ENCODE measurements at places on chromosomes 4 and X.

GRCh38 chr4:137668885-137669545 lies 136.7 kb upstream of the PCDH18 start:
- DNase-seq = no peak

DNA sequence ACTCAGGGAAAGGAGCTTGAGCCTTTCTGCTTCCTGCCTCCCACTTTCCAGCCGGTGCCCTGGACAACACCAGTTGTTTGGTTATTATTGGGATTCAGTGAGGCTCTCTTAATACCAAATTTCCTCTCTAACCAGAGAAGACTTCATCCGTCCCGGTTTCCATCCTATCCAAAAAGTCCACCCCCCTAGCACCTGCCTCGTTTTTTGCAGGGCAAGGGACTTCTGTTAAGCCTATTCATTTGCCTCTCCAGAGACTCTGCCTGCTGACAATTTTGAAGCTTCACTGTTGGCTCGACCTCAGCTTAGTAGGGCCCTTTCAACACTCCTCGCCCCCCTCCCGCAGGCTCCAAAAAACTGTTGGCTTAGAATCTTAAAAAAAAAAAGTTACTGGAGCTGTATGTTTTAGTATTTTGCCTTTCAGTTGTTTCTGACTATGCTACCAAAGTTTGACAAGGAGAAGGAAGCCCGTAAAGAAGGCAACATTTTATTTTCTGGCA lies 779 bp upstream of the PRSS12 start:
- DNase-seq = no peak

DNA sequence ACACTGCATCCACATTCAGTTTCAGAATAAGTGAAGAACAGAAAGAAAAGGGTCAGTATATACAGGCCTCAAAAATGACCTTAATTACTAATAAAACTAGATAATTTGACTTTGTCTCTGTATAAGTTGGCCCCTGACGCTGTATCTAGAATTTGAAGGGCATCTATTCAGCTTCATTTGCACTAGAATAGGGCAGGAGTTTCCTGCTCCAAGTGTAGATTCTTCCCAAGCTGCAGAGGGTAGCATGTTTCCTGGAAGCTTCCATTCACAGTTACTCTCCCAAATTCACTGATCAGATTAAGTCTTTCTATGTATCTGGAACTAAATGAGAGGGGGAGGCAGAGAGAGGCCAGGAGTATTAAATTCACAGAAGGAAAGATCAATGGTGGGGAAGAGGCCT lies 90.9 kb downstream of the GC start:
- DNase-seq = no peak

DNA sequence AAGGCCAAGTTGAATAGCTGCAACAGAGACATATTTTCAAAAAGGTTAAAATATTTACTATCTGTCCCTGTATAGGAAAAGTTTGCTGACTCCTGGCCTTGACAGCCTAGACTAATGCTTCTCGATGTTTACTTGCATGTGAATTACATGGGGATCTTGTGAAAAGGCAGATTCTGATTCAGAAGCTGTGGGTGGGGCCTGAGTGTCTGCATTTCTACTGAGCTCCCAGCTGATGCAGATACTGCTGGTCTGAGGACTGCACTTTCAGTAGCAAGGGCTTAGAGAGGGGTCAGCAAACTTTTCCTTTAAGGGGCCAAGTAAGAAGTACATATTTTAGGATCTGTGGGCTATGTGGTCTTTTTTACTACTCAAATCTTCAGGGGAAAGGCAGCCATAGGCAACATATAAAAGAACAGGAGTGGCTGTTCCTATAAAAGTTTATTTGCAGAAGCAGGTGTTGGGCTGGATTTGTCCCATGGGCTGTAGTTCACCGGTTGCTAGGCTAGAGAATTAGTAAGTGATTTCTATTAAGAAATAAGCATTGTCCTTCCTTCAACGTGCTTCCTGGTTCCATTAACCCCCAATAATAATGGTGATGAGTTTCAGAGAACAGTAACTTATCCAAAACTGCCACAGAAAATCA lies 97.2 kb upstream of the PDE5A start:
- no peak for DNase-seq

DNA sequence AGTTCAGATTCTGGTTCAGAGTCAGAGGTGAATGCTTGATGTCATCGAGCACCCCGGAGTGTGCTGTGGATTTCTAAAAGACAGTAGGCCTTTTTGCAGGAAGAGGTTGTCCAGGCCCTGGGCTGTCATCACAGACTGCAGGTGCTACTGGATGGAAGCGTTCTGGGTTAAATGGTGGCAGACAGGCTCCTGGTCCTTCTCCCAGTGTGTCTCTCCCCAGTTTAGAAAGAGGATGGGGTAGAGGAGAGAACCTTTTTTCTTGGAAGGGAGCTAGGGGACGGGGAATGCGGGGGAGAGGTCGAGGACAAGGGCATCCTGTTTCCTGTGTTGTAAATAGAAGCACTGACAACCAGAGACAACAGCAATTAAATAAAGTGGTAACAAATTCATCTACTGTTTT lies 102.3 kb upstream of the NUDT6 start:
- DNase-seq = no peak

- no peak for DNase-seq
These were observed 1.3 kb upstream of the TIGD2 start for GRCh38 chr4:89109841-89110540.

- no peak for DNase-seq
These were observed 291.6 kb downstream of the CAMK2D start for GRCh38 chr4:113469926-113470325.

GRCh38 chrX:129139837-129140598 lies 383.3 kb downstream of the SMARCA1 start:
- DNase-seq = no peak

DNA sequence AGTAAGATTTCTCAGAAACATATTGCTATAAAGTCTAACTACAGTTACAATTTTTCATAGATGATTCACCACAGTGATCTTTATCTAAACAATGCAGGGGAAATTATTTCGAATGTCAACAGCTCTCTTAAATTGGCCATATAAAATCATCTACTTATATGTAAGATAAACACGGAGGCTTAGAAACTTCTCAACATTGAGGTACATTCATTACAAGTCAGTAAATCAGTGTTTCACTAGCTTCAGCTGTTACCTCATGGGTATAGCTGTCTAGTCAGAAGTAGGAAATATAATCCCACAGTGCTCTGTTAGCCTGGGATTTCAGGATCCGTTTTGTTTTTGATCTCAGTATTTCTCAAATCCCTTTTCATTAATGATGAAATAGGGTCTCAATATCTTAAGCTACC lies 43.2 kb downstream of the PCDH7 start:
- DNase-seq = no peak

DNA sequence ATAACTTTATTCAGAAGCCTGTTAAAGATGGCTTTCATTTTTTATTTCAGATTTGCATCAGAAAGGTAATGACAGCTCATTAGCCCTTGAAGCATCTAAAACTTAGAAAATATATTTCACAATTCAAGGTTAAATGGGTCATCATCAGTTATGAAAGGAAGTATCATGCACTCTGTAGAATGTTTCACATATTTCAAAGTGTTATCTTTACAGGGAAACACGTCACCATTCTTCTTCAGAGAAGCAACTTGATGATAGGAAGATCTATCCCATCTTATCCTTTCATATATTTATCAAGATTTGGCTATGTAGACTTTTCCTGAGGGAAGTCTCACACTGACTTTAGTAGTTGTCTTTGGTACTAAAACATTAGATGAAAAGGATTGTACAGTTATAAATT lies 277.8 kb downstream of the TENM3 start:
- no peak for DNase-seq

DNA sequence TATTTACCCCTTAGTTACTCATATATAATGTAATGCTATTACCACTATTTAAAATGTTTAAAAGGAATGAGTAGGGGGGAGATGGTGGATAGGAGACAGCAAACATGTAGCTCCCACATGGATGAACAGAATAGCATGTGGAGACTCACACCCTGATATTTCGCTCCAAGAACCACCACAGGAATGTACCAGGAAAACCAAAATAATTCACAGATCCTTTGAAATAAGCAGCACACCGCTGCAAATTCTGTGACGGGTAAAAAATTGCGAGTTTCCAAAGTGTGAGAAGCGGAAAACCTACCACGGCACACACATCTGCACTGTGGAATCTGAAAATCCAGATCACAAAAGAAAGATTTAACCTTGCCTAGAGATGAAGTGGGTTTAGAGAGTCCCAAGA lies 428.2 kb downstream of the TLL1 start:
- no peak for DNase-seq

GRCh38 chr4:38242822-38243387 lies 282.7 kb downstream of the PTTG2 start:
- no peak for DNase-seq

DNA sequence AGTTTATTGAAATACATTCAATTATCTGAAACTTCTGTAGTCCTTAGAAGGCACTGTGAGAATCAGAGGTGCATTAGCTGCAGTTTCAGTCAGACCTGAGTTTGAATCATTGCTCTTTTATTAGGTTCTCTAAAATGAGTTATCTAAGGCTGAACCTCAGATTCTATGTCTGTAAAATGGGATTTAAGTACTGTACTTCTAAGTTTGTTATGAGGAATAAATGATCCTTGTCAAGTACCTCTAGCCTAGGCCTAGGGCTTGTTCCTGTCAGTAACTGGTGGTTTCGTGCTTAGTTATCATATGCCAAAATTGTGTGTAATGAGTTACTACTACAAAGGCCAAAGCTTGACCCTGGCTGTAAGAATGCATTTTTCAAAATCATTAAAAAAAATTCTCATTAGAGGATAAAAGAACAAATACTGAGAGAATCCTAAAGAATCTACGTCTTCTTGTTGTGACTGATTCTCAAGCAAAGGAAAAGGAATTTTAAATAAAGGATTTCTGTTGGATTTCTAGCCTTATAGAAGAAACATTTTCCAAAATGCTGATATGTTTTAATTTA lies 65.8 kb downstream of the SLIT2 start:
- DNase-seq = no peak

DNA sequence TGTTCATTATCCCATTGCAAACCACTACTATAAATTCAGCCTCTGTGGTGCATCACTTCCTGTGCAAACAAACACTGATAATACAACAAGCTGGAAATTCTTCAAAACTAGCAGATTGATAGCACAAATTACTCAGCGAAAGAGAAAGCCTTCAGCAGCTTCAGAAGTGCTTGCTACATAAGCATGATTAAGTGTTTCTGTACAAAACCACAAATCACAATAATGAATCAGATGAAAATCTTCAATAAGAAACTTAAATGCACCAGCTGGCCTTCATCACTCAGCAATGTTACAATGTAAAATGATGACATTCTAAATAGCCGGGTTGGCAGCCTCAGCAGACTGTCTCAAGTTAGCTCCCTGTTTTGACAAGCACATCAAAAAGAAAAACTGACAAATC lies 262.2 kb downstream of the SPOCK3 start:
- DNase-seq = no peak

GRCh38 chr4:156294577-156294976 lies 340.9 kb upstream of the CTSO start:
- DNase-seq = no peak

GRCh38 chr4:168886351-168886750 lies 123.7 kb downstream of the CBR4 start:
- DNase-seq = no peak

DNA sequence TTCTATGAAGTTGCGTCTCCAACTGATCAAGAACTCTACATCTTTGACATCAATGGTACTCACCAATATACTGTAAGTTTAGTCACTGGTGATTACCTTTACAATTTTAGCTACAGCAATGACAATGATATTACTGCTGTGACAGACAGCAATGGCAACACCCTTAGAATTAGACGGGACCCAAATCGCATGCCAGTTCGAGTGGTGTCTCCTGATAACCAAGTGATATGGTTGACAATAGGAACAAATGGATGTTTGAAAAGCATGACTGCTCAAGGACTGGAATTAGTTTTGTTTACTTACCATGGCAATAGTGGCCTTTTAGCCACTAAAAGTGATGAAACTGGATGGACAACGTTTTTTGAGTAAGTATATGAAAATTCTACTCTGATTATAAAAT lies 162.3 kb downstream of the DCTD start:
- no peak for DNase-seq

- DNase-seq = no peak
These were observed 17.8 kb upstream of the CHIC2 start for GRCh38 chr4:54082168-54082567.

DNA sequence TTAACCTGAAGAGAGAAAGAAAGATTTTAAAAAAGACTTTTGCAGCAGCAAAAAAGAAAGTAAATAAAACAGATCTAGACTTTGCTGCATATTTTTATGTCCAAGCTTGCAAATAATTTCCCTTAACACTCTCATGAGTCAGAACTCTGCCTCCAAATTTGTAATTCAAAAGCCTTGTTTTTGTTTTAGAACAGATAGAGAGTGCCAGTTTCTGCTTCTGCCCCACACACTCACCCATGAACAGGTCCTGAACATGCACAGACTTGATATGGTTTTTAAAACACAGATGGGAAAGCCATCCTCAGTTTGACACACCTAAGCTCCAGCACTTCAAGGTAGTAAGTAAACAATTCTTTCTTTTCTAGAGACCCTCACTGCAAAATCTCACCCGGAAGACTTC lies 39.7 kb upstream of the VCX3B start:
- DNase-seq = no peak

DNA sequence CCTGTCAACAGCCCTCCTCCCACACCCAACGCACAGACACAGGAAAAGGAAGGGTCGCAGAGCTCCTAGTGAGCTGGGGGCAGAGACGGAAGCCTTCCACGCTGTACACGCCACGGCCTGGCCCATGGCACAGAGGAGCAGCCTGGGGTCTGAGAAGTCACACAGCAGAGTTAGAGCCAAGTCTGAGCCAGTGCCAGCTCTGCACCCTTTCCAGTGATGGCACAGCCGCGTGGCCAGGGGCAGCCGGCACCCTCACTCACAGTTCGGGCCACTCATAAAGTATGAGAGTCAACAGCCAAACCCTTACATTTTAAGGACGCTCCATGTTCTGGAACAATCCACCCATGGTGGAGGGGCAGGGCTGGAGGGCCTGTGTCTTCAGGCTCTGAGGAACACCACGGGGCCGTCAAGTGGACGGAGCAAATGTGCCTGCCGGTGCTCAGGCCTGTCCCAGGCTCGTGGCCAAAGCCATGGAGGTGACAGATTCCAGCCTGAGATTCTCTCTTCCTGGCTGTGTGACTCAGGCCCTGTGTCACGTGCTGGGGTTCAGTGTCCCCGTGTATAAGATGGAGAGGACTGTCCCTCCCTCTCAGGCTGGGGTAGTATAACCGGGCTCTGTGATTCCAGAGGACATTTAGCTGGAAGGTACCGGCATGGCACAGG lies 91.2 kb downstream of the ABLIM2 start:
- DNase-seq = no peak

GRCh38 chr4:153852501-153852900 lies 63.6 kb upstream of the SFRP2 start:
- DNase-seq = no peak

DNA sequence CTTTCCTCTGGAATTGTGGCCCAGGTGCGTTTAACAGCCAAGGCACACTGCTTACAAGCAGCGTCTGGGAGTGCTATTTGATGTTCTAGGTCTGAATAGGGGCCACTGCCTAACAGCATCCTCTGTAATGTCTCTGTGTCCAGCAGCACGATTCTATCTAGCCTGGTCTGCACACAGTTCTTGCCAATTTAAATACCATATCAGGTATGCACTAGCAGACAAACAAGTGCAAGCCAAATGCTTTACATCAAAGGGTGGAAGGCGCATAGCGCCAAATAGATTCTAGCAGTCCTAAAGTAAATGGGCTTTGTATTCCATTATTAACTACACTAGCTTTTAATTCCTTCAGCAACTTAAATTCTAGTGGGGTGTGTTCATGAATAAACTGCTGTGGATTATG lies 15.8 kb upstream of the UGDH start:
- DNase-seq = no peak

GRCh38 chr4:171221181-171221580 lies 592.0 kb upstream of the GALNTL6 start:
- DNase-seq = no peak

Data from activated gamma-delta T cell (primary cell).